ENCODE measurements at places on chromosomes 1 and 21. TPM values are rescaled to one million over a fixed set of nuclear protein-coding genes. Genes with fewer than 3 reads are reported as not detected.

Gene MAP3K21
- total RNA-seq = not detected

Gene PLEKHG5
- total RNA-seq = 8.2 TPM

DNA sequence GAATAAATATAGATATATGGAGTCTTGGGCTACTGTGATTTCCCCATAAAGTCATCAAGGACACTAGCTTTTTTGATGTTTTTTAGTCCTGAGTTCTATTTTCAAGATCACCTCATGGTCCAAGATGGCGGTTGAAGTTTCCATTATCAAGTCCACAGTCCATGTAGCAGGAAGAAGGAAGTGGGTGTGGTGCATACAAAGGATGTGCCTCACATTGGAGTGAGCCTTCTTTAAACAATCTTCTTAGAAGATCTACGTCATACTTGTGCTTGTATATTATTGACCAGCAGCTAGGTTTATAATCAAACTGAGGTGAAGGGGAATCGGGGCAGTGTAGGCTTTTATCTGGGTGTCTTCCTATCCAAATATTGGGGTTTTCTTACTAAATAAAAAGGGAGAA is 93.4 kb downstream of the FGGY start:
- no peak for DNase-seq

GRCh38 chr1:26618561-26618960 is 77.3 kb upstream of the ARID1A start:
- DNase-seq = no peak

DNA sequence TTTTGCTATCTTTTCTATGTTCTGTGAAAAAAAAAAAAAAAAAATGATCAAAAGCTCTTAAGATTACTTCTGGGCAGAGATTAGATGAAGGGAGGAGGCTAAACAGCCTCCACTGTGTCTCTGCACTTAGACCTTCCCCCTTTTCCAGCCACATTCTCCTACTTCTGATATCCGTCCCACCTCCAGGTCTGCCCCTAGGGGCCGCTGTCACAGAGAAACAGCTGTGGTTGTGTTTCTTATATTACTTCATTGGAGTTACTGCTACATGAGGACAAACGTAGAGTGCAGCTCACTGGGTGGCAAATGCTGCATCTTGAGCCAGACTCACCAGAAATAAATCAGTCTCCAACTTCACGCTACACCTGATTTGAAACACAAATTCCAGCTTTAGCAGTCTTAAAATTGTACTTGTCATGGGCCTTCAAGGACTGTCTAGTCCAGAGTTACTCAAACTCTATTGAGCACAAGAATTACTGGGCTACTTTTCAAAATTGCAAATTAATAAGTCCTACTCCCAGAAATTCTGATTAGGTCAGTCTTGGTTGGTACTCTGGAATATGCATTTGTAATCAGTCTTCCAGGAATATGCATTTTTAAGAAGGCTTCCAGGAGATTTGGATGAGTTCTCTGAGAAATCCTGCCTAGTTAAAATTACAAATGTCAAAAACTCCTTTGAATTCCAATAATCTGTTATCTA is 125.2 kb upstream of the PTBP2 start:
- peak; percentile 12 for DNase-seq

DNA sequence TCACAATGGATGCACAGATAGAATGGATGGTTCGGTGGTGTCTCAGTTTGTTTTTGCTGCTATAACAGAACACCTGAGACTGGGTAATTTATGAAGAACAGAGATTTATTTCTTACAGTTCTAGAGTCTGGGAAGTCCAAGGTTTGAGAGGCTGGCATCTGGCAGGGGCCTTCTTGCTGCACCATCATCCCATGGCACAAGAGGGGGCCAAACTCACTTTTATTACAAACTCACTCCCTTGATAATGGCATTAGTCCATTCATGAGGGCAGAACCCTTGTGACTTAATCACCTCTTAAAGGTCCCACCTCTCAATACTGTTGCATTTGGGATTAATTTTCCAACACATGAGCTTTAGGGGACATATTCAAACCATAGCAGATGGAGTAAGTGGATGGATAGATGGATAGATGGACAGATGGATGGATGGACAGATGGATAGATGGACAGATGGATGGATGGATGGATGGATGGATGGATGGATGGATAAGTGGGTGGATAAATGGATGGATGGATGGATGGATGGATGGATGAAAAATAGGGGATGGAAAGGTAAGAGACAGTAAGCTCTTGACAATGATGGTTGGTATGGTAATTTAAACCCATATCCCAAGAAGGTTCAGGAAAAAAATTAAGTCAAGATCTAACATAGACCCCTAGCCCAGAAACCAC is 16.5 kb downstream of the CAMK2N1 start:
- no peak for DNase-seq

Data from G401 (cell line).